Naive thymus-derived CD8-positive, alpha-beta T cell (primary cell): ENCODE measurements at places on chromosomes 16 and 17.

GRCh38 chr16:80743273-80743672, 61.1 kb downstream of the CDYL2 start:
- no peak for DNase-seq

DNA sequence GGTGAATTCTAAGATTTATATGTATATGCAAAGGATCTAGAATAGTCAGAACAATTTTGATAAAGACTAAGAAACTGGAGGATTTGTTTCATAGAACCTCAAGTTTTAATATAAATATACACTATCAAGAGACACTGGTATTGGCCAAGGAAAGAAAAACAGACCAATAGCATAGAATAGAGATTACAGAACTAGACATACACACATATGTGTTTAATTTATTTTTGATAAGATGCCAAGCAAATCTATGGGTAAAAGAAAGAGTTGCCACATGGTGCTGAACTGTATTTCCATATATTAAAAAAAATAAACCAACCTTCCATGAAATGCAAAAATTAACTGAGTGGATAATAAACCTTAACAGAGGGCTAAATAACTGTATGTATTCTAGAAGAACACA, 27.9 kb upstream of the LRRC37A3 start:
- DNase-seq: no peak

GRCh38 chr16:10561425-10561824, 19.0 kb downstream of the EMP2 start:
- no peak for DNase-seq

DNA sequence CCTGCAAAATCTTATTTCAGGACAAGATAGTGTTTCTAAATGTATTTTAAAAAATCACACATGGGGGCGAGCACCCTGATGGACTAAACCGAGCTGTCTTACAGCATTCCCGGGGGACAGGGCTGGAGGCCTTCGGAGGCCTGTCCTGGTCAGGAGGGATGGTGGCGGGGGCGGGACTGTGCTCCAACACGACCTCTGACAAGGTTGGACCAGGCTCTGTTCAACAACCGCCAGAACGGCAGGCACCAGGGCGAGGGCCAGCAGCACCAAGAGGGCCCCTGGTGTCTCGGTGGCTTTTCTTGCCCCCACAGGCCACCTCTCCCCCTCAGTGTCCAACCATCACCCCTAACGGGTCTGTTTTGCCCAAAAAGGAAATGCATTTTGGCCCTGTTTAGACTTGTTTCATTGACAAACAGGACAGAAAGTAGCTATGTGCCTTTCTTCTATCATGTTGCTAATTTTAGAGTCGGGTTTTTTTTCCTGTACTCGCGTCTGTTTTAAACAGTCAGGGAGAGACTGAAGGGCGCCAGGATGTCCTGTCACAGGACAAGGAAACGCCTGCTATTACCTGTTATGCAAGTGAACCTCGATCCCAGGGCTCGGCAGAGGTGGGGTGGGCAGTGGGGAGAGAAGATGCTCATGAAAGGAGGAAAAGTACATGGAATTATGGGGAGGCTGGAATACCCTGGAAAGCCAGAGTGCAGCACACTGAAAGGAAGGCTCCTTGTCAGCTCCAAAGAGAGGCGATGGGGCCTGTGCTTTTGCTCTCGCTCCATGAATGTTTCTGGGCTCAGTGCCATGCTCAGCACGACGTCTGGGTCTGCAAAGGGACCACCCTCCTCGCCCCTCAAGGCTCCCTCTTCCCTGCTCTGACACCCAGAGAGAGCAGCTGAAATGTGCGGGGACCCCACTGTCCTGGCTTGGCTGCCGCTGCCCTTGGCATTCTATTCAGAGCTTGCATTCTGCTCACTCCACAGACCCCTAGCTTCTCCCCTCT, 11.9 kb downstream of the TMEM204 start:
- no peak for DNase-seq

DNA sequence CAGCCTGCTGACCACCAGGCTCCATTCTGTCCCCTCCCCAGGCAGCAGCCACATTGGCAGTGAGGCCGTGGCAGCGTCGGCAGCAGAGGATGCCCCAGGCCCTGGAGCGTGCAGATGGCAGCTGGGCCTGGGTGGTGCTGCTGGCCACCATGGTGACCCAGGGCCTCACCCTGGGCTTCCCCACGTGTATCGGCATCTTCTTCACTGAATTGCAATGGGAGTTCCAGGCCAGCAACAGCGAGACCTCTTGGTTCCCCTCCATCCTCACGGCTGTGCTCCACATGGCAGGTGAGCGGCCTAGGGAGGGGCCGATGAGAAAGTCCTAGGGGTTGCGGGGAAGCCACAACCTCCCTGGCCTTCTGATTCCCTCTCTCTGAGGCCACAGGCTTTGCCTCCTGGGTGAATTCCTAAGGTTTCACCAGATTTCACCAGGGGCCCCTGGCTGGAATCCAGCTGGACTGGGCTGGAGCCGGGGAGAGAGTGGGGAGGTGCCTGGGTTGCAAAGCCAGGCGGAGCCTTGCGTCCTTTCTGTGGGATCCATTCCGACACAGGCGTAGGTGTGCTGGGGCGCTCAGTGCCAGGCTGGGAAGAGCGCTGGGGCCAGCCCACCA, 5.9 kb downstream of the SLC16A5 start:
- no peak for DNase-seq

DNA sequence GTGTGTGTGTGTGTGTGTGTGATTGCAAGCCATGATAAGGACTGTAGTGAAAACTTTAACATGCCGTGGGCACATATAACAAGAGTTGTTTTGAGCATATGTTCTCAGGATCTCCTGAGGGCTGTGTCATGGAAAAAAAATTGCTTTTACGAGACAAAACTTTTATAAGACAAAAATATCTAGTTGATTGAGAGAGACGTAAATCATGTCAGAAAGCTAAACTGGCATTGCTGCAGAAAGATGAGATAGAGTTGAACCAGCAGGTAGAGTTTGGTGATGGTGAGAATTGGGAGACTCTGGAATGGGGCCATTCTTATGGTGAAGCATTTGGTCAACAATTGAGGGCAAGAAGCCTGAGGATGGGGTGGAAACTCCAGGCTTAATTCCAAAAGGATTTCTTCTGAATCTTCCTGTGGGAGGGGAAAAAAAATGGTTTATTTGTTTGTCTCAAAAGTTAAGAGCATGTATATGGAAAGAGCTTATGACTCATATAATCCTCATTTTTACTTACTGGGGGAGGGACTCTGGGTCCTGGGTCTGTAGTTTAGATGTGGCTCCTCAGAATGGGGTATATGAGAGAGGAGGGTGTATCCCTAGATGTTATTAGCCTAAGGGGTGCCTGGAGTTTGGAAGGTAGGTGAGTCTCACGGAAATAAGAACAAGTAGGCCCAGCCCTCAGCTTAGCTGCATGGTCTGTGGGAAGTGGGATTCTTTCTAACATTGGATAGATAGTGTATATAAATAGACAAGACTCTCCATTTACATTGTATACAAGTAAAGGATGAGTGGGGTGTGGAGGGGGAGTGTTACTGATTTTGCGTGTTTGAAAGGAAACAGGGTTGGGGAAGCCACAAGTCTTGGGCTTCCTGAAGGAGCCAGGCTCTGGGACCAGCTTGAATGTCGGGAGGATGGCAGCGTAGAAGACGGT, 7.1 kb downstream of the MINK1 start:
- DNase-seq: no peak

DNA sequence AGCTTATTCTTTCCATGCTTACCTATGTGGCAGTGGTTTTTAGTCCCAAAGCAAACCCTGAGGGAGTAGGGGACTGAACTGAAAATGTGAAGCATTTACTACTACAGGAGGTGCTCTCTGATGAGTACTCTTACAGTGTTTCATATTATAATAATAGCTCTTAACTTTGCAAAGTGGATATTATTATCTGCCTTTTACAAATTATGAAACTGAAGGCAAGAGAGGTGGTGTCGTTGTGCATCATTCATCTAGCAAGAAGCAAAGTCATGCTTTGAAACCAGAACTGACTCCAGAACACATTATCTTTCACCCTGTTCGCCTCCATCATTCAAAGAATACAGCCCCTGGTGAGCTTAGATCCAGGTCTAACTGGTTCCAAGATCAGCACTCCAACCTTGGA, 8.2 kb upstream of the KCNH6 start:
- no peak for DNase-seq

- no peak for DNase-seq
These were observed 7.1 kb downstream of the CPNE7 start for GRCh38 chr16:89582614-89583196.

GRCh38 chr16:54627616-54628015, 303.0 kb upstream of the IRX5 start:
- no peak for DNase-seq

GRCh38 chr17:17774009-17774881, 62.5 kb downstream of the SREBF1 start:
- no peak for DNase-seq
